ENCODE measurements at places on chromosomes 5 and 9.

DNA sequence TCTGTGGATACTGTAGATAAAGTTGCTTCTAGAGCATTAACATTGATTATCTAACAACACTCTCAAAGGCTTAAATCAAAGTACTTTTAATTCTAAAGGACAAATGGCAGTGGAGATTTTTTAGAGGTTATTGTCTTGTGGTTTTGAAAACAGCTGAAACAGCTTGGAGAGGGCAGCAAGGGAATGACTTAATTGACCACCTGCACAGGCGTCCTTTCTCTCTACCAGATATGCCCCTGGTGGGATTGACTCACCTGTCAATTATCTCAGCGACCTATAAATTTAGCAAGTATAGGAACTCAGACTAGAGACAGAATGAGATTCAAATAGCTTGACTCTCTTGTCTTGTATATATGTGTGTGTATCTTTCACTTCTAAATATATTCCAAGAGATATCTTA, 13.5 kb downstream of the ARL14EPL start:
- DNase-seq: peak; percentile 62

DNA sequence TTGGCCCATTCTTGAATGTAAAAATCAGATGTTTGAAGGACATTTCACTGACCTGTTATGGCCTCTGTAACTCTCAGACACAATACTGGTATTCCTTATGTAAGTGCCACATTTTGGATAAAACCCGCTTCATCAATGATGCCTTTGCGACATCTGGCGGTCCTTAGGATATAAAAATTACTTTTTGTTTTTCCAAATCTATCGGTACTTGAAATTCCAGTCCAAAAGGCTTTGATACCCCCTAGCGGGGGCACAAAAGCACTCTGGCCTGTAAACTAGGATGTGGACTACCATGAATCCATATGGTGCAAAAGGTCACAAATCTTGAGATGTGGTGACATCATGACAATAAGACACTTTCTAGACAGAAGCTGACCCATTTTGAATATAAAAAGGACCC, 291.8 kb downstream of the KIAA0825 start:
- DNase-seq: no peak

DNA sequence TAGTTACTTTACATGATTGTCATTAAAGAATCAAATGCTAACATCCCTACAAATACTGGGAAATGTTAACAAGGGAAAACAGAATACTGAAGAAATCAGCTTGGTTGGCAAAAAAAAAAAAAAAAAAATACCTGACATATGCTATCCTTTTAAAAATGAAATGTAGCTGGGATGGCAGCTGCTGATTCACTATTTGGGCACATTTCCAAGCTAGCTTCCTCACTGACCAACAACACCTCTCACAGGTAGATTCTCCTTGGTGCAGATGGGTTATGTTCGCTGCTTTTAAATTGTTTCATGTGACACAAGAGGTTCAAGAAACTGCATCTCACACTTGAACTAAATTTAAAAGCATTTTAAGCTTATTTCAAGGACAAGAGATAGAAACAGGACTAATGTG, 6.1 kb upstream of the PRUNE2 start:
- peak; percentile 34 for DNase-seq

GRCh38 chr5:69078921-69079540, 14.8 kb upstream of the SLC30A5 start:
- peak; percentile 43 for DNase-seq

DNA sequence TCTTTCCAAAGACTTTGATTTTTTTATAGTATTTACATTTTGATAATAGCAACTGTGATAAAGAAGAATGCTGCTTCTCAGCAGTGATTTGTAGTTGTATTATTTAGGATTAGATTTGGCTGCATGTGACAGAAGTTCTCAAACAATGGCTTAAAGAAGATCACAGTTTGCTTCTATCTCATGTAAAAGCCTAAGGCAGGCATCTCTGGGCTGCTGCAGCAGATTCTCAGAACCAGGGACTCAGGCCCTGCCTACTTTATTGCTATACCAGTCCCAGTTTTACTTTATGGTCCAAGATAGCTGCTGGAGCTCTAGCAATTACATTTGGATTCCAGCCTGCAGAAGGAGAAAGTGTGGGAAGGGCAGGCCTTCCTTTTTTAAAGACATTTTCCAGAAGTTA, 8.8 kb upstream of the SNX2 start:
- no peak for DNase-seq

GRCh38 chr9:16884373-16884772, 13.9 kb upstream of the BNC2 start:
- no peak for DNase-seq

DNA sequence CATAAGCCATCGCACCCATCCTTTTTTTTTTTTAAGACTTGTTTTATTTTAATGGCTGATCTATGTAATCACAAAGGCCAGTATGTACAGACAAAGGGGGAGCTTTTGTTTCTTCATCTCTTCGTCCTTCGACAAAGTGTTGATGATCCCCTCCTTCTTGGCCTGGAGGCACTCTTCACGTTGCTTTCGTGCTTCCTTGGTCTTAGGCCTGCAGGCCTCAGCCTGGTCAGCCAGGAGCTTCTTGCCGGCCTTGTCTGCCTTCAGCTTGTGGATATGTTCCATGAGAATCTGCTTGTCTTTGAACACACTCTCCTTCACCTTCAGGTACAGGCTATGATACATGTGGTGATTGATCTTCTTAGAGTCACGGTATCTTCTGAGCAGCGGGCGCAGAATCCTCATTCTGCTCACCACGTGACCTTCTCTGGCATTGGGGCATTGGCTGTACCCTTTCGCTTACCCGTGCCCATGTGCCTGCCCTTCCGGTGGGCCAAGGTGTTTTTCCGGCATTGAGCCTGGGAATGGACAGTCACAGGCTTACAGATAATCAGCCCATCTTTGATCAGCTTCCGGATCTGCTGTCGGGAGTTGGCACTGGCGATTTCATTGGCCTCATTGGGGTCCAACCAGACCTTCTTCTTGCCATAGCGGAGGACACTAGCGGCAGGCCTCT, 36.0 kb downstream of the TLX3 start:
- DNase-seq: no peak

DNA sequence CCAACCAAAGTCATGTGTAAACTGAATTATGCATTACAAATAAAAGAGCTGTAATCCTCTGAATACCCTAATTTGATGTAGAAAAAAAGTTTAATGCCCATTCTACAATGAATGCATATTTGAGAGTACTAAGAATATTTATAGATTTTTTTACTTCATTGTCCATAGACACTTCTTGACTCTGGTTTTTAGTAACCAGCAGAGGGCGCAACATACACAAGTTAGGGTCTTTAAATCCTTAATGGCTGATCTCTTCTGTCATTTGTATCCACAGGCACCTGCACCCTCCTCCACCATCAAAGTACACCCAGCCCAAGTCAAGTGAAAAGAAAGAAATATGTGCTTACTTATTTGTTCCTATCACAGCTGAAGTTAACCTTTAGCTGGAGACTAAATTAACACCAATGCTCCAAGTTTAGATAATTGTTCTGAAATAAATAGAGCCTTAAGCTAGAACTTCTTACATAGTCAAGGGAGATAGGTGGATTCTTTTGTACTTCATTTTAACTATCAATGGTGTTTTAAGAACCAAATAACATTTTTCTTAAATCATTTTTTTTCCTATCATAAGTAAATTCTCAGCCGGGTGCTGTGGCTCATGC, 524.2 kb upstream of the DAB2 start:
- DNase-seq: peak; percentile 71

GRCh38 chr9:124632077-124632621, 125.0 kb upstream of the NR5A1 start:
- peak; percentile 21 for DNase-seq

GRCh38 chr9:128553728-128554127, 1.3 kb downstream of the SPTAN1 start:
- DNase-seq: no peak

DNA sequence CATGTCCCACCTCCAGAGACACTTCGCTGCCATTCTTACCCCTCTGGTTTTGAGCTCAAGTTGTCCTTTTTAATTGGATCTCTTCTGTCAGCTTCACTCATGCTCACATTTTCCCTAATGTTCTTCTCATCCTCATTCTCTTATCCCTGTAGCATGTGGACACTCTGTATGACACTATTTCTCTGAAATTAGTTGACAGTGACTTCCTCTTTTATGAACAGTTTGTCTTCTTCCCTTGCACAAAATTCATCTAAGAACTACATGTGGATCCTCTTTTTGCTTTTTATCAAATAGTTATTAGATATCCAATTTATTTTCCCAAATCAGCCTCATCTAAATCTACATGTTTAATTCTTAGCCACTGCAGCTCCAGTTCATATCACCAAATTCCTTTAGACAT, 676.2 kb downstream of the MAT2B start:
- no peak for DNase-seq

- DNase-seq: no peak
These were observed 31.4 kb downstream of the ACTBL2 start for GRCh38 chr5:57450991-57451876.

GRCh38 chr5:34844999-34845398, 6.0 kb downstream of the TTC23L start:
- DNase-seq: no peak

Measured in A172 (cell line).